Stimulated activated CD8-positive, alpha-beta memory T cell treated with anti-CD3 and anti-CD28 coated beads, Interleukin-15, amount 100 ng/mL, for 48 hours (primary cell): ENCODE measurements at places on chromosomes 3 and 15.

DNA sequence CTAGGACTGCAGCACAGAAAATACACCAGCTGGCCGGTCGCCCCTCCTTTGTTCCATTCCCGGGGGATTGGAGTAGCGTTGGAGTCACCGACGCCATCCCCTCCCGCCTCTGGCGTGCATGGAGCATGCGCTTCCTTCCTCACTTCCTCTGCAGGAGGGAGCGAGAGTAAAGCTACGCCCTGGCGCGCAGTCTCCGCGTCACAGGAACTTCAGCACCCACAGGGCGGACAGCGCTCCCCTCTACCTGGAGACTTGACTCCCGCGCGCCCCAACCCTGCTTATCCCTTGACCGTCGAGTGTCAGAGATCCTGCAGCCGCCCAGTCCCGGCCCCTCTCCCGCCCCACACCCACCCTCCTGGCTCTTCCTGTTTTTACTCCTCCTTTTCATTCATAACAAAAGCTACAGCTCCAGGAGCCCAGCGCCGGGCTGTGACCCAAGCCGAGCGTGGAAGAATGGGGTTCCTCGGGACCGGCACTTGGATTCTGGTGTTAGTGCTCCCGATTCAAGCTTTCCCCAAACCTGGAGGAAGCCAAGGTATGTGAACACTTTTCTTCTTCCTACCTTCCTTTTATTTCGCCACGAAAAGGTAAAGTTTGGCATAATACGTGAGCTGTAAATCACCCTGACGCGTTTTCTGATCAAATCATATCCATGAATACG lies at the start of gene SCG3:
SCG3 (plus strand) TSS at position 201 of the 661 bp plus-strand sequence; CDS start at position 454, 253 bp downstream.
- peak; percentile 40 for DNase-seq

DNA sequence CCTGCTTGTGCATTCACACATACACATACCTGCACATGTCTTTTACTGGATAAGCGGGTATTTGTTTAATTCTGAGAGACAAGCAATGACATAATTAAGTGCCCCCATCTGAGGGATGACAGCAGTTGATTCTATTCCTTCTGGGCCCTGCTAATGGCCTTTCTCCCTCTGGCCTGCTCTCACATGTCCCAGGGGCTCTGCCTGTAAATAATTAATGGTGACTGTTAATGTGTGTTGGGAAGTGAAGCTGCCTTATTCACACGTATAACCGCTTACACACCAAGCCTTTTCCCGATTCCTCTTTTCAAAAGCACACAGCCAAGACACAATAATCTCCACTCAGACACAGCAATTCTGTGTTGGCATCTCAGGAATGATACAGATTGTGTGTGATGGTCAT lies 47.8 kb downstream of the LRRK1 start:
- DNase-seq = no peak

GRCh38 chr3:18499301-18499700 lies 74.2 kb upstream of the SATB1 start:
- DNase-seq = no peak

- DNase-seq = no peak
These were observed 96.2 kb upstream of the TRPM1 start for GRCh38 chr15:31197497-31198414.
